Ascending aorta (tissue), 2 donors: ENCODE measurements at places on chromosomes 6 and 20. TPM values are rescaled to one million over a fixed set of nuclear protein-coding genes. Genes with fewer than 3 reads are reported as not detected.

The FOXC1 gene
- 125 TPM for total RNA-seq

The OPRM1 gene
- total RNA-seq, result not detected

The FUT9 gene
- total RNA-seq, result not detected

The LRRC73 gene
- total RNA-seq, result not detected

The PNISR gene
- 60.2 TPM for total RNA-seq

The SLC35F1 gene
- not detected for total RNA-seq

The COL11A2 gene
- 0.11 TPM for total RNA-seq

The GPLD1 gene
- total RNA-seq, result 3.5 TPM

The LY6G5C gene
- 0.96 TPM for total RNA-seq

- no peak for DNase-seq
Measured at GRCh38 chr6:87923389-87924050, 124.1 kb upstream of the SPACA1 start.

- DNase-seq, result no peak
Measured at GRCh38 chr6:89727501-89727900, 89.0 kb upstream of the LYRM2 start.

GRCh38 chr6:75402296-75402695 lies 91.3 kb downstream of the FILIP1 start:
- DNase-seq, result peak; percentile 88

- no peak for DNase-seq
Measured at GRCh38 chr6:5403609-5404008, 142.3 kb downstream of the FARS2 start.

GRCh38 chr6:88705601-88706000 lies 257.8 kb downstream of the RNGTT start:
- DNase-seq, result no peak

DNA sequence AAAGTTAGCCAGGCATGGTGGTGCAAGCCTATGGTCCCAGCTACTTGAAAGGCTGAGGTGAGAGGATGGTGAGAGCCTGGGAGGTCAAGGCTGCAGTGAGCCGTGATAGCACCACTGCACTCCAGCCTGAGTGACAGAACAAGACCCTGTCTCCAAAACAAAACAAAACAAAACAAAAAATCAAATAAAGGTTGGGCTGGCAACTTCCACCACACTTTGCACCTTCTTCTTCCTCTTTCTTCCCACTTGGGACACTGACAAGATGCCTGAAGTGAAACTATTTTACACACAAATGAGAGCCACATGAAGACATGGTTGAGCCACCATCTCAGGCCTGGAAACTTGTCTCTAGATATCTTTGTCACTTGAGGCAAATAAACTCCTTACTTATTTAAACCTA lies 53.8 kb upstream of the CCDC28A start:
- DNase-seq, result no peak

DNA sequence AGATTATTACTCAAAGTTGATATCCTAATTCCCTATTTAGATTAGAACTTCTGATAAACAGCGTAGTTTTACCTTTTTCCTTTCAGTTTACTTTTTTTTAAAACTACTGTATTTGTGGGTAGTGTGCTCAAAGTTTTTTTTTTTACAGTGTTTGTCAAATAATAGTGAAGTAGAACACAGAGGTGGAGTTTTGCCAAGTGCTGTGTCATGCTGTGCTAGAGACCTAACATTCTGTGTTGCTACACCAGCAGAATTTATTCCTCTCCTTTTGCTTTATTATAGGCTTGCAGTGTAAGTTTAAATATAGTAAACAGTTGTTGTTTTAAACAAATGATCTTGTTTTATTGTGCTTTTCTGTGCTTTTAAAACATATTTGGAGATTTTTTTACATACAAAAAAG lies 125.4 kb downstream of the HIVEP1 start:
- no peak for DNase-seq

- DNase-seq, result no peak
Measured at GRCh38 chr6:84588697-84589080, 175.7 kb downstream of the TBX18 start.

GRCh38 chr20:39049684-39050554 lies 87.8 kb downstream of the DHX35 start:
- DNase-seq, result no peak

GRCh38 chr6:37538107-37538506 lies 38.4 kb upstream of the CCDC167 start:
- DNase-seq, result no peak

DNA sequence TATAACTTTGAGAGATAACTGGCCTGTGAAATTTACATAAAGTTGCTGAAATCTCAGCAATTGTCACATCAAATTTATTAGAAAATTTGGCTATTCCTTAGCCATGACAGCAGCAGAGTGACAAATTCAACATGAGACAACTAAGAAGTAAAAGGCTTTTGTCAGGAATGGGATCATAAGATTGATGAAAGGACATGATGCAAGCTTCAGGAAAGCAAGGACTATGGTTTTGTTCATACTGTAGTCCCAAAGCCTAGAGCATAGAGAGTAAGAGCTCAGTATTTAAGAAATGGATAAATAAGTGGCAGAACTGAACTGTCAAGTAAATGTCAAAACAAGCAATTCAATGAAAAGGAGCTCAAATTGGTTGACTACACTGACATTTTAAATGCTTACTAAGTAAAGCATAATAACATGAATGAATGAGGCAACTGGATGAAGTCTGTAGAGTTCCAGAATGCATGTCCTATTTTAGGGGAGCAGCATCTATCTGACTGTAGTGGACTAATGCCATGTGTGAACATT lies 12.6 kb downstream of the PGM3 start:
- no peak for DNase-seq

DNA sequence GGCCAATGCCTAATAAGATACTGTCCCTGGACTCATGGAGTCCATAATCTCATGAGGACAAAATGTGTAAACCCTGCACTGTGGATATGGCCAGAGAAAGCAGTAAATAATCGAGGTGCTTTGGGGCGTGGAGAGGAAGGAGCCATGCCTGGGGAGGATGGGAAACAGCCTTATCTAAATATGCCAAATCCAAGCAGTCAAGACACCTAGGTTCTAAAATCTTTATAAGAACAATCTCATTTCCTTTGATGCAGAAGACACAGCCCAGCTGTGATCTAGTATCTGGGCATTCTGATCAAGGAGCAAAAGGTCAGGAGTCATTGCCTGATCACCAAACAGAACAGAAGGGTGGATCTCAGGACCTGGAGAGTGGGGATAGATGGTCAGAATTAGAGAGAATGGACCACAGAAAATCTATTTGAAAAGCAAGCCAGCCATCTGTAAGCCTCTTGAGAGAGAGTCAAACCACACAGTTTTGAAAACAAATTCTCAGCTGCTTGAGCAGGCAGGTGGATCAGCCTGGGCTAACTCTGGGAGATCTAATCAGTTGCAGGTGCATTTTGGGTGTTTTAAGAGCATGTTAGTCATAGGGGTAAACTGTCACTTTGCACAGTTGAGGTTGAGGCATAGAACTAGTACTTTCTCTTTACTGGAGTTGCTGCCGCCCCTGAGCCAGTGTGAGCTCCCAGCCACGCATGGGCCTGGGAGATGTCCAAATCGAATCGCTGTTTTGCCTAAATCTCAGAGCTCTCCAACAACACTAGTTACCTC lies 130.8 kb upstream of the TNFAIP3 start:
- no peak for DNase-seq

- DNase-seq, result no peak
Measured at GRCh38 chr6:145841668-145842067, 27.1 kb upstream of the FBXO30 start.

- DNase-seq, result no peak
Measured at GRCh38 chr20:46342451-46343347, 34.4 kb upstream of the CDH22 start.

DNA sequence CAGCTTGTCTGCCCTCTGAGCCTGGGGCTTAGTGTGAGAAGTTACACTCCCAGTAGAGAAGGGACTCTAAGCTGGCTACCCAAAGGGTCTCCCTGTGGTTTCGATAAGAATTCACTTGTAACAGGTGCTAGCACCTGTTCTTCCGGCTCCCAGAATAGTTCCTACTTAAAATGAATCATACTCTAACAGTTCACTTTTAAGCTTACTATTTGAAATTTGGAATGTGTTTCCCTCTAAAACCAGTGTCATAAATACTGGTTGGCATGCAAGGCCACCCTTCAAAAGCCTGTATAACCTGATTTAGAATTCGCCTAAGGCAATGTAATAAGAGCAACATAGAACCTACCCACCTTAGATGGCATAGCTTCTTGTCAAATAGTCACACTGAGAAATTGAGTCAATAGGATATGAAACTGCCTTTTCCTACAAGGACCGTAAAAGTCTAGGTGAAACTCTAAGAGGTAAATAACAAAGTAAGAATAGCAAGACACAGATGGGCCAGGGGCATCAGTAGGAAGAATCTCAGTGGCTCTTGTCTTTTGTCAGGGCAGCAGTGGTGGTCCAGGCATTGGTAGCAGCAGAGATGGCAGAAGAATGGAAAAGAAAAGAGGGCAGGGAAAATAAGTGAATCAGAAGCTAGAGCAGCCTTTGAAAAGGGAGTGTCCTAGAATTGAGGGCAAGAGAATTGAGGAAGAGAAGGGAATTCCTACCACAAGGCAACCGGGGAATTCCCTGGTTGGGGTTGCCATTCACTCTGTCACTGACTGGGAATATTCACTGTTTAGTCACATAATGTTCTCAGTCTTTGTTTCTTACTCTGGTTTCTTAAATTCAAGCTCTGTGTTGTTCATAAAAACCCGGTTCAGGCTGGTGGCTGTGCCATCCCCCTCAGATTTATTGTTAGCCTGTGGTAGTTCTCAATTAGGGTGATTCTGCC lies 91.5 kb downstream of the HIVEP2 start:
- no peak for DNase-seq

DNA sequence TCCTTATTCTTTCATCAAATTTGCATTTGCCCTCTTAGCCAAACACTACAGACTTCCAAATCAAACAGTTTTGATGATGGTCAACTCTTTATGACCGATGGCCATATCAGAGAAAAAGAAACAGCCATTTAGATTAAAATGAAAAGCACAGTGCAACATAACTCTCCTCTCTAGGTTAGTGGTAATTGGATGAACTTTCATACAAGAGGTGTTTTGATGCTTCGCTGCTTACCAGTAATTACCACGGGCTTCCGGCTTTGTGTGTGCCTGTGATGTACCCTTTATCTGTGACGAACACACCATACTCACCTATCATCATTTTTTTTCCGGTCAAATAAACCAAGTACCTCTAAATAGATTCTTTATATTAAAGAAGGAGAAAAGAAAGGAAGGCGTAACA lies 181.8 kb downstream of the FOXA2 start:
- no peak for DNase-seq
